ENCODE measurements at places on chromosomes 16 and 17. TPM values are rescaled to one million over a fixed set of nuclear protein-coding genes. Genes with fewer than 3 reads are reported as not detected.

Gene RHBDL3
- total RNA-seq = 4.0 TPM

DNA sequence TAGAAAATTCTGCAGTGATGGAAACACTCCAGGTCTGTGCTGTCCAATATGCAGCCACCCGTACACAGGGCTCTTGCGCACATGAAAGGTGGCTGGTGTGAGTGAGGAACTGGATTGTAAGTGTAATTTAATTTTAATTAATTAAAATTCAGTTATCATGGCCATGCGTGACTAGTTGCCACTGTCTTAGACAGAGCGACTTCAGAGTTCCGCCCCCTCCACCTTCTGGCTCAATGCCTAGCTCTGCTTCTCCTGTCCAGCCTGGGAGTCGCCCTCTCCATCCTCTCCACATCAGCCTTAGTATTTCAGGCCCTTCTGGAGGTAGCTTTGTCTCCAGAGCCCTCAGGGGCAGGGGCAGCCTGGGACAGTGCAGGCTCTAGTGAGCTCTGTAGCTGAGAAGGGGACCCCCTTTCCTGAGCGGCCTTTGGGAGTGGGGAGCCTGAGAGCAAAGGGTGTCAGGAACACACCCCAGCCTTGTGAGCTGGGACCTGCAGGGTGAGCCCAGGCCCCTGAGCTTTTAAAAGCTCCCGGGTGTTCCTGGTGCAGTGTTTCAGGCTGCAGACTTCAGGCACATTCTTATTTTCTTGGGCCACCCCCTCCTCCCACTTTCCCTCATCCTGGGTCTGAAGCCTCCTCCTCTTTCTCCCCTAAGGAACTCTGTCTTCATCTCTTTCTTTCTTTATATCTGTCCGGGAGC is 99.4 kb downstream of the IRF8 start:
- H3K4me1 ChIP-seq = no peaks in the 10 kb centered on the region
- DNase-seq = no peak
- no peak overlapping the region for H3K4me3 ChIP-seq
- H3K36me3 ChIP-seq = no peaks in the 10 kb centered on the region
- no peak overlapping the region for H3K27ac ChIP-seq

- no peak overlapping the region for H3K27ac ChIP-seq
- H3K4me1 ChIP-seq = peaks cover 47% of the 10 kb centered on the region
- no peaks in the 10 kb centered on the region for H3K36me3 ChIP-seq
Measured at GRCh38 chr16:11669380-11670146, 1.3 kb downstream of the SNN start.

GRCh38 chr17:49510720-49511110 is 15.6 kb downstream of the NGFR start:
- no peaks in the 10 kb centered on the region for H3K36me3 ChIP-seq
- H3K4me3 ChIP-seq = no peak overlapping the region
- H3K27ac ChIP-seq = no peak overlapping the region
- DNase-seq = no peak
- H3K4me1 ChIP-seq = peaks cover 35% of the 10 kb centered on the region
- no peaks in the 10 kb centered on the region for H3K27me3 ChIP-seq

- H3K4me1 ChIP-seq = peaks cover 5% of the 10 kb centered on the region
- H3K27me3 ChIP-seq = no peaks in the 10 kb centered on the region
- peaks cover 77% of the 10 kb centered on the region for H3K36me3 ChIP-seq
- no peak for DNase-seq
- no peak overlapping the region for H3K4me3 ChIP-seq
Measured at GRCh38 chr17:76720211-76720610, 6.2 kb downstream of the JMJD6 start.

Gene NPIPA5
- 9.3 TPM for total RNA-seq

- no peaks in the 10 kb centered on the region for H3K36me3 ChIP-seq
- H3K27me3 ChIP-seq = no peaks in the 10 kb centered on the region
- DNase-seq = no peak
- no peaks in the 10 kb centered on the region for H3K4me1 ChIP-seq
Measured at GRCh38 chr17:67253384-67253783, 8.4 kb upstream of the HELZ start.

Gene ALDH3A1
- 0.86 TPM for total RNA-seq

- no peaks in the 10 kb centered on the region for H3K36me3 ChIP-seq
- no peak for DNase-seq
- H3K27ac ChIP-seq = no peak overlapping the region
- H3K27me3 ChIP-seq = peaks cover 44% of the 10 kb centered on the region
Measured at GRCh38 chr16:83682116-83682867, 125.5 kb upstream of the HSBP1 start.

GRCh38 chr17:42034059-42034458 is 14.2 kb downstream of the NKIRAS2 start:
- peaks cover under 1% of the 10 kb centered on the region for H3K4me1 ChIP-seq

Gene RFWD3
- total RNA-seq = 83.6 TPM

- no peak overlapping the region for H3K27ac ChIP-seq
- no peaks in the 10 kb centered on the region for H3K27me3 ChIP-seq
- no peak for DNase-seq
- peaks cover 23% of the 10 kb centered on the region for H3K36me3 ChIP-seq
- H3K4me3 ChIP-seq = no peak overlapping the region
- no peaks in the 10 kb centered on the region for H3K4me1 ChIP-seq
Measured at GRCh38 chr16:67541391-67542263, 13.0 kb downstream of the RIPOR1 start.

GRCh38 chr16:74726716-74727115 is 26.1 kb upstream of the MLKL start:
- no peak overlapping the region for H3K4me3 ChIP-seq
- peaks cover 9% of the 10 kb centered on the region for H3K4me1 ChIP-seq
- no peak overlapping the region for H3K27ac ChIP-seq

- no peak overlapping the region for H3K27ac ChIP-seq
- no peak overlapping the region for H3K4me3 ChIP-seq
- H3K27me3 ChIP-seq = no peaks in the 10 kb centered on the region
- no peaks in the 10 kb centered on the region for H3K36me3 ChIP-seq
- peaks cover 3% of the 10 kb centered on the region for H3K4me1 ChIP-seq
- no peak for DNase-seq
Measured at GRCh38 chr17:49107211-49107557, 25.4 kb upstream of the B4GALNT2 start.

- no peak overlapping the region for H3K4me3 ChIP-seq
- DNase-seq = no peak
- H3K4me1 ChIP-seq = peaks cover 54% of the 10 kb centered on the region
- H3K27me3 ChIP-seq = no peaks in the 10 kb centered on the region
- no peak overlapping the region for H3K27ac ChIP-seq
- no peaks in the 10 kb centered on the region for H3K36me3 ChIP-seq
Measured at GRCh38 chr17:41492771-41493170, 3.1 kb upstream of the KRT36 start.

All from HCT116 (cell line).